ENCODE measurements at places on chromosomes 3 and 15. TPM values are rescaled to one million over a fixed set of nuclear protein-coding genes. Genes with fewer than 3 reads are reported as not detected.

DNA sequence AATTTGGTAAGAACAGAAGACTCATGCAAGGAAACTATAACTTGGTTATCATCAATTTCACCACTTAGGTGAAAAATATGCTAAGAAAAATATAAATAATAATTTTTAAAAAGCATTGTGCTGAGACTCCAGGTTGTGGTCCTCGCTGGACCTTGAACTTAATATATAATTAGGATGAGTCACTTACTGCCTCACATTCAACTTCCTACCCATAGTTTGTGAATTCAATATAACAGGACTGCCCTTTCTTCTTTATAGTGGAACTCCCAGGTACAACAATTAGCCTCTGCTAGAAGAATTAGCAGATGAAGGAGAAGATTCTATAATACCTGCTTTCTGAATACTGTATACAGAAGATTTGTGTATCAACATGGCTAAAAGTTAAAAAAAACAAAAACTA is 149.1 kb upstream of the SPRED1 start:
- H3K27ac ChIP-seq = no peak overlapping the region
- H3K36me3 ChIP-seq = no peaks in the 10 kb centered on the region
- no peaks in the 10 kb centered on the region for H3K4me1 ChIP-seq

DNA sequence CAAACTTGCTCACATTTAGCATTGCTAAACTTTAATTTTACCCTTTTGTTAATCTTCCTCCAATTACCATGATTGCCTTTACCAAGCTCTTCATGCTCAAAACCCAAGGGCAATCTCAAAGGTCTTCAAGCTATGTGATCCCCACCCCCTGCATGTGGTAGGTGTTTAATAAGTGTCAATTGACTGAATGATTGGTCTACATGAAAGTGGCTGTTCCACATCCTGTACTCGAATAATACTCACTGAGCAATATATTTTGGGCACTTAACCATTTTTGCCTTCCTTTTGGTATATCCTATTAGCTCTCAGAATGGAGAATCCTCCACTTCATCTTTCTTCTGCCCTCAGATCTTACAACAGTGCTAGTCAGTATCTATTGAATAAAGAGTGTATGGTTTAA is 17.1 kb downstream of the RBMS3 start:
- H3K4me1 ChIP-seq = peaks cover 14% of the 10 kb centered on the region
- no peak overlapping the region for H3K4me3 ChIP-seq
- no peak for DNase-seq
- H3K36me3 ChIP-seq = no peaks in the 10 kb centered on the region

DNA sequence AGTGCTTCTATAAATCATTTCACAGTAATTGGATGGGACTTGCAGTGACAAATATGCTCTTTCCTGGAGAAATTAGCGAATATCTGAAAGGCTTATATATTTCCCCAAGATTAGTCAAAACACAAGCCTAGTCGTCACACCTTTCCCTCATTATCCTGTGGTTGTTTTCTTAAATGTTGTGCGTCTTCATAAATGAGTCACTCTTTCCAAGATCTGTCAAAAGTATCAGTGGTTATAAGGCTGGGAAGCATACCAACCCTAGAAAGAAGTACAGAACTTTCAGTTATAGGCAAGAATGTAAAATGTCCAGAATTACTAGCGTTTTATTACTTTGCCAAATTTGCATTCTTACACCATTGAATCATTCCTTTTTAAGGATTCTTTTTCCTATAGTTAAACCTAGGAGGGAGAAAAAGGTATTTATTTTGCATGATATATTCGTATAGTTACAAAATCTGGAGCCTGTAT is 33.6 kb downstream of the TMEM212 start:
- DNase-seq = no peak
- no peak overlapping the region for H3K27ac ChIP-seq
- H3K27me3 ChIP-seq = no peaks in the 10 kb centered on the region
- H3K4me1 ChIP-seq = peaks cover 6% of the 10 kb centered on the region

DNA sequence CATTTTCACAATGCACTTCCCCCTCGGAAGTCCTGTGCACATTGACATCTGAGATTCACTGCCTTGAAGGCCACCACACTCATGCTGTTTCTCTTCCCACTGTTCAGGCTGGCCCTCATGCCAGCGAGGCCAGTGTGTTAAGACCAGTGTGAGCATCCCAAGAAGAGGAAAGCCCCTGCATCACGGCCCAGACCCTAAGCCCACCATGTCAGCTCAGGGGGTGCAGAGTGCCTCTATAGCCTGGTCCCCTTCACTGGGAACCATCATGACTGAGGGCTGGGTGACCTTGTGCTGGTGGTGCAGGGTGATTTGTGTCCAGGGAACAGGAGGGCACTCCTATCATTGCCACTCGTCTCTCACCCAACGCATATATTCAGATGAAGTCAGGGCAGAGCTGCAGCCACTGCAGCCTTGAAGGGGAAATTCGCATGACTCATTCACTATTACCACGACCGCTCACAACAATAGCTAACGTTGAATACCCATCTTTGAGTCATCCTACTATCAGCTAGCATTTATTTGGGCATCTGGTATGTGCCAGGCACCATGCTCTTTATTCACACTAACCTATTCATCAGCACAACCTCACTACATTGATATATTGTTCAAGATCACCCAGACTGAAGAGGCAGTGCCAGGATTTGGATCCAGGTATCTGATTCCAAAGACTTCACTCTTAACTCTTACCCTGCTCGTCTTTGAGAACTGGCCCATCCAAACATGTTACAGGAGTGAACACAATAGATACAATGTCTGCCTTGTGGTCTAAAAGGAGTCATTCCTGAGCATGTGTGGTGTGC is 58.8 kb upstream of the SLC6A11 start:
- no peak for DNase-seq
- peaks cover 9% of the 10 kb centered on the region for H3K27me3 ChIP-seq
- no peaks in the 10 kb centered on the region for H3K4me1 ChIP-seq
- no peak overlapping the region for H3K4me3 ChIP-seq
- H3K36me3 ChIP-seq = no peaks in the 10 kb centered on the region
- no peak overlapping the region for H3K27ac ChIP-seq

- peak overlapping the region; percentile 19 for H3K4me3 ChIP-seq
- H3K36me3 ChIP-seq = no peaks in the 10 kb centered on the region
- DNase-seq = no peak
- peaks cover 16% of the 10 kb centered on the region for H3K4me1 ChIP-seq
Measured at GRCh38 chr3:170419557-170420087, 954 bp downstream of the CLDN11 start.

DNA sequence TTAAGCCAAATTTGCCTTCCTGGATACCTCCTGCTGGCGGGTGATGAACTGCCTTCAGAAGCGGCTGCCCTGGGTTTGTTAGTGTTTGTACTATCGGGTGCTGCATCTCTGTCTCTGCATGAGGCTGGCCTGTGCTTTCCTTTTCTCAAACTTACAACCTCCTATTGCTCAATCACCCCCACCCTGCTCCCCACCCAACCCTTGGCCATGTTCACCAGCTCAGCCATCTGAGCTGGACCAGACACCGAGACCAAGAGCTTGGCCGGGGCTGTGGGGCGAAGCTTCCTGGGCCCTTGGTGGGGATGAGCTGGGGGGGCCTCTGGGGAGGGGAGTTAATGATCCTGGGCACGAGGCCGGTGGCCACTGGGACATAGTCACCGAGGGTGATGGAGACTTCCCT is 16.8 kb upstream of the FBLN2 start:
- no peak overlapping the region for H3K4me3 ChIP-seq
- H3K4me1 ChIP-seq = peaks cover 27% of the 10 kb centered on the region
- no peaks in the 10 kb centered on the region for H3K36me3 ChIP-seq
- no peak for DNase-seq

- H3K27me3 ChIP-seq = no peaks in the 10 kb centered on the region
- no peak within 1 kb of the TSS for H3K27ac ChIP-seq
- H3K36me3 ChIP-seq = no peaks in the 10 kb centered on the region
- no peak for DNase-seq
- peaks cover 49% of the 10 kb centered on the region for H3K4me1 ChIP-seq
Measured at GRCh38 chr3:39279745-39280517, at the start of gene CX3CR1. CX3CR1 (minus strand) TSS chr3:39280036; CDS start chr3:39266509, 13,527 bp downstream.

GRCh38 chr3:117104792-117105191 is 395.2 kb downstream of the TUSC7 start:
- no peaks in the 10 kb centered on the region for H3K27me3 ChIP-seq
- H3K27ac ChIP-seq = no peak overlapping the region
- H3K4me1 ChIP-seq = no peaks in the 10 kb centered on the region
- no peak overlapping the region for H3K4me3 ChIP-seq
- DNase-seq = no peak

DNA sequence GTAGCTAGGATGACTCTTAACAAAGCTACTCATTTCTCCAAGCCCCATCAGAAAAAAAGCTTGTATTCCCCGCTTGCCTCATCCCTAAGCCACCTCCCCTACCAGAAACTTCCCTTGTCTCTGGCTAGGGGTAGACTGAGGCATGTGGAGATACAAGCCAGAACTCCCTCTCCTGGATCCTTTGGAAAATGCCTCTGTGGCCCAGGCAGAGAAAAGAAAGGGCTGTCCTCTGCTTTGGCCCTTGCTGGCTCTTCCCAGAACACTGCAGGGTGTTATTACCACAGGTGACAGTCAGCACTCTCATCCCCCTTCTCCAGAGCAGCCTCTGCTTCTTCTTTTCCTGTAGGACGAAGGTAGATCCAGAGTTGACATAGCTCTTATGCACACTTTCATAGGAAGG is 15.2 kb downstream of the RMDN3 start:
- H3K36me3 ChIP-seq = peaks cover 9% of the 10 kb centered on the region
- H3K27ac ChIP-seq = no peak overlapping the region
- H3K27me3 ChIP-seq = no peaks in the 10 kb centered on the region
- H3K4me1 ChIP-seq = no peaks in the 10 kb centered on the region
- no peak overlapping the region for H3K4me3 ChIP-seq

DNA sequence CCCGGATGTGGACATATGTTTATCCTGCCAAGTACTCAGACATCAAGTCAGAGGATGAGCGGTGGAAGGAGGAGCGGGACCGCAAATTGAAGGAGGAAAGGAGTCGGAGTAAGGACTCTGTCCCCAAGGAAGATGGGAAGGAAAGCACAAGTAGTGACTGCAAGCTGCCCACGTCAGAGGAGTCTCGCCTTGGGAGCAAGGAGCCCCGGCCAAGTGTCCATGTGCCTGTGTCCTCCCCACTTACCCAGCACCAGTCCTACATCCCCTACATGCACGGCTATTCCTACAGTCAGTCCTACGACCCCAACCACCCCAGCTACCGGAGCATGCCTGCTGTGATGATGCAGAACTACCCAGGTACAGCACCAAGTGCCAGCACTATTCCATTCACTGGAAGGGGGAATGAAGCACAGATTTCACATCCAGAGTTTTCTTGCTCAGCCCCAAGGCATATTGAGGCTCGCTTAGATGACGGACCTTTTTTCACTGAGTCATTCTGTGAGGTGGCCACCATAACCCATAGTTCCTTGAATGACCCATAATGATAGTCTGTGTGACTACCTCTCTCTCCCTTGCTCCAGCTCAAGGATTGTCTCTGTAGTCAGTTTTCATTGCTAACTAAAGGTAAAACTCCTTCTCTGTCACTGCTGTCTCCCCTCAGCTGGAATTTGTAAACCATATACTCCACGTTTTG is 97.1 kb downstream of the RBPMS2 start:
- no peaks in the 10 kb centered on the region for H3K27me3 ChIP-seq
- peaks cover 28% of the 10 kb centered on the region for H3K36me3 ChIP-seq
- no peak overlapping the region for H3K4me3 ChIP-seq
- no peak for DNase-seq
- peaks cover 7% of the 10 kb centered on the region for H3K4me1 ChIP-seq

DNA sequence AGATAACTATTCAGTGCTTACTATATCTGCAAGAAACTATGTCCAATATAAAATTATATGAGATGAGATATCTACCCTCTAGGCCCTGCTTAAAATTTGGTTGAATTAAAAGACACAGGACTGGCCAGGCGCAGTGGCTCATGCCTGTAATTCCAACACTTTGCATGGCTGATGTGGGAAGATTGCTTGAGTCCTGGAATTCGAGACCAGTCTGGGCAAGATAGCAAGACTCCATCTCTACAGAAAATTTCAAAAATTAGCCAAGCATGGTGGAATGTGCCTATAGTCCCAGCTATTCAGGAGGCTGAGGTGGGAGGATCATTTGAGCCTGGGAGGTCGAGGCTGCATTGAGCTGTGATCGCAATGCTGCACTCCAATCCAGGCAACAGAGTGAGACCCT is 303.7 kb upstream of the UBE2E2 start:
- no peaks in the 10 kb centered on the region for H3K4me1 ChIP-seq
- no peak for DNase-seq
- no peaks in the 10 kb centered on the region for H3K36me3 ChIP-seq
- H3K27ac ChIP-seq = no peak overlapping the region

GRCh38 chr3:192566706-192567290 is 160.5 kb downstream of the FGF12 start:
- peaks cover 13% of the 10 kb centered on the region for H3K4me1 ChIP-seq
- H3K4me3 ChIP-seq = no peak overlapping the region
- H3K27ac ChIP-seq = peak overlapping the region; percentile 6

GRCh38 chr3:107966276-107966675 is 124.6 kb downstream of the CD47 start:
- H3K4me3 ChIP-seq = no peak overlapping the region
- no peak for DNase-seq
- no peaks in the 10 kb centered on the region for H3K36me3 ChIP-seq
- no peaks in the 10 kb centered on the region for H3K27me3 ChIP-seq

DNA sequence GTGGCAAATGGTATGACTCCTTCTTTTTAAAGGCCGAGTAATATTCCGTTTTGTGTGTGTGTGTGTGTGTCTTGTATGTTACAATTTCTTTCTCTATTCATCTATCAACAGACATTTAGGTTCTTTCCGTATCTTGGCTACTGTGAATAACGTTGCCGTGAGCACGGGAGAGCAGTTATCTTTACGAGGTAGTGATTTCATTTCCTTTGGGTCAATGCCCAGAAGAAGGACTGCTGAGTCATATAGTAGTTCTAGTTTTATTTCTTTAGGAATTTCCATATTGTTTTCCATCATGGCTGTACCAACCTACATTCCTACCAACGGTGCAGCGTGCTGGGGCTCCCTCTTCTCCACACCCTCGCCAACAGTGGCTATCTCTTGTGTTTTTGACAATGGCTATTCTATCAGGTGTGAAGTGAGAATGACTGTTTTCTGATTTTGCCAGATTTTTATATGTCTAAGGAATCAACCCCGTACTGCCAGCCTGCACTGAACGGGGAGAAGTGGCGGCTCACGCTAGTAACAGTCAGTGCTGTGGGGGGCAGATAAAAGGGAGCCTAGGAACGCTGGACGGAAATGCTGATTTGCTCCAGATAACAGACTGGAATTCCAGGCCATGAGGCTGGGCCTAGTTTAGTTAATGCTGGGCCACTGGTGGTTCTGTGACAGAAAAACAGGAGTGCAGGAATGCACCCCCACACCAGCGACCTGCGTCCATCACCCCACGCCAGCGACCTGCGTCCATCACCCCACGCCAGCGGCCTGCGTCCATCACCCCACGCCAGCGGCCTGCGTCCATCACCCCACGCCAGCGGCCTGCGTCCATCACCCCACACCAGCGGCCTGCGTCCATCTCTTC is 168.1 kb downstream of the XXYLT1 start:
- DNase-seq = no peak
- no peaks in the 10 kb centered on the region for H3K27me3 ChIP-seq
- no peak overlapping the region for H3K27ac ChIP-seq
- no peak overlapping the region for H3K4me3 ChIP-seq

The LRRC15 gene
- total RNA-seq = 0.17 TPM

The TUSC7 gene
- total RNA-seq = not detected

The SLITRK3 gene
- not detected for total RNA-seq

The WWTR1 gene
- 41.2 TPM for total RNA-seq

The SMAD6 gene
- 65.9 TPM for total RNA-seq

The ADAMTSL3 gene
- 10.4 TPM for total RNA-seq

The RARB gene
- total RNA-seq = 19.0 TPM
